WTC11 (cell line): ENCODE measurements at places on chromosomes 3 and 15. TPM values are rescaled to one million over a fixed set of nuclear protein-coding genes. Genes with fewer than 3 reads are reported as not detected.

Gene FRMD5
- 10.5 to 14.1 TPM (median 10.5 TPM) in 3 replicates for total RNA-seq

DNA sequence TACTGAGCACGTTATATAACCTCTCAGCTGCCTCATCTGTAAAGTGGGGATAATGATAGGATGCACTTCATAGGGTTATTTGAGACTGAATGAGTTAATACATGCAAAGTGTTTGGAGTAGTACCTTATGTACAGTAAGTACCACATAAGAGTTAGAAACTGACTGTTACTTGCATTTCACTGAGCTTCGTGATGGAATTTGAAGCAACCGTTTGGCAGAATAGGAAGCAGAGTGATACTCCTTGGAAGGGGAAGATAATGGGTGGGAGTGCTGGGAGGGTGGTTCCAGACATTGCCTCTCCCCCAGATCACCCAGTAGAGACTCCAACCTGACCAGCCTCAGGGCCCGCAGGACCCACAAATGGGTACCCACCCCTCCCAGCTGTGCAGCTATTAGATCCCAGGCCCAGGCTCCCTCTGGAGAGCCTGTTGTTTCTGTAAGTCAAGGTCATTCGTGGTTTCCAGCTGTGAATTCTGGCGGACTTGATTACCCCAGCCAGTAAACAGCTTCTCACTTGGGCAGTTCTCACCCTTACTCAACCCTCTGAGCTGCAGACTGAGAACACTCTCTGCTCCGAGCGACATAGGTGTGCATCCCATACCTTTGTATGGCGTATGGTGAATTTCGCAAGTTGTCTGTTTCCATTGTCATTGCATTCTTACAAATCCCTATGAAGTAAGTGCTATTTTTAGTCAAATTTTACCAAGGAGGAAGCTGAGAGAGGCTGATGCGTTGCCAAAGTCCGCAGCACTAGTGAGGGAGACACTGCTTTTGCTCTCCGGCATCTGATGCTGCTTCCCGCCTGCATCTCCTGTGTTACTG is 11.1 kb downstream of the ALPK3 start:
- peaks cover 21% of the 10 kb centered on the region for H3K4me1 ChIP-seq
- H3K27ac ChIP-seq = no peak overlapping the region
- DNase-seq = no peak
- peaks cover 6% of the 10 kb centered on the region; the same call in 1 of the 2 replicates for H3K36me3 ChIP-seq

GRCh38 chr3:155648013-155648591 is 96.8 kb downstream of the PLCH1 start:
- peak overlapping the region; percentile 48; the same call in 1 of the 2 replicates for H3K27ac ChIP-seq
- H3K4me1 ChIP-seq = peaks cover 12% of the 10 kb centered on the region
- DNase-seq = no peak
- no peak overlapping the region for H3K4me3 ChIP-seq
- no peaks in the 10 kb centered on the region for H3K27me3 ChIP-seq

DNA sequence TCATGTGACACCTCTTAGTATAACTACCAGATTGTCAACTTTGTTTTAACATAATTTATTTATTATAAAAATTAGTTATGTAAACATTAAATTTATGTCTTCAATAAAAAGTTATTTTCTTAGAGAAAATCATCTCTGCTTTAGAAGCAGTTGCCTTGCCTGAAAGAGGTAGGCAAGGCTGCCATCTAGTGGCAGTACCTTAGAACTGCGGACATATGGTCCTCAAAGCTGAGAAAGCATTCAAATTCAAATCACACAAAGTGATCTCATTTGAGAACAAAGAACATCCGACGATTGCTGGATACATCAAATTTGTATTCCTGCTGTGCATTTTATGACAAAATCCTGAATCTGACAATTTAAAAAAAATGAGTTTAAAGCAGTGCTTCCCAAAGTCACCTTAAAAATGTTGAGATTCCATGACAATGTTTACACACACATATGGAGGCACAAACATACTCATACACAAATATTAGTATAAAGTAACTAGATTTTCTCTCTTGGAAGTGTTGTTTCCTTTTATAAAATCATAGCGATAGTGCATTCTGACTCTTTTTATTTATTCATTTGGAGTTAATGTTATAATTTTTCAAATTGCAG is 617.4 kb downstream of the CADM2 start:
- H3K27ac ChIP-seq = no peak overlapping the region
- no peaks in the 10 kb centered on the region for H3K36me3 ChIP-seq
- no peak overlapping the region for H3K4me3 ChIP-seq
- H3K27me3 ChIP-seq = no peaks in the 10 kb centered on the region
- peak; percentile 75 for DNase-seq

Gene MAP1A
- 1.1 to 2.2 TPM (median 1.1 TPM) in 3 replicates for total RNA-seq

DNA sequence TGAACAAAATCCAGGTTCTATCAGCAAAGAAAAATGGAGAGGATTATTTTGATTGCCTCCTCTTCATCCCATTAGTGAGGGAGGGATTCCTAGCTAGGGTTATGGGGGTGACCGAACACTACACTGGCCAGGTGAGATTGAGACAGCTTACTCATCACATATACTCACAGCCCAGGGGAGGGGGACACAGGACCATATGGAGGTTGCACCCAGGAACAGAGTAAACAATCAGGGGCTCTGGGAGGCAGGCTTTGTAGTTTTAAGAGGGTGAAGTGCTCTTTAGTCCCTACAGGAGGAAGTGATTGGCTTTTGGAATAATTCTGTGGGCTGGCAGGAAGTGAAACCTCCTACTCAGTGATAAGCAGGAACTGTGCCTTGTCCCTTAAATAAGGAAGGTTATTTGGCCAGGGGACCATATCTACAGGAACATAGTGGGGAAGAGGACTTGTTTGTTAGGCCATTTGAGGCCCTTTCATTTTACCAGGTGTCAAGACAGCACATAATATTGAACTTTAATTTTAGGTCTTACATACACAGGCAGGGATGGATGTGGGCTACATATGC is 17.5 kb upstream of the KCTD6 start:
- peaks cover 31% of the 10 kb centered on the region for H3K4me1 ChIP-seq
- no peak overlapping the region for H3K27ac ChIP-seq
- no peaks in the 10 kb centered on the region for H3K36me3 ChIP-seq
- no peak overlapping the region for H3K4me3 ChIP-seq

- no peak for DNase-seq
- no peaks in the 10 kb centered on the region for H3K27me3 ChIP-seq
- H3K4me1 ChIP-seq = no peaks in the 10 kb centered on the region
- peaks cover 31% of the 10 kb centered on the region for H3K36me3 ChIP-seq
- no peak overlapping the region for H3K4me3 ChIP-seq
- 0 out of 2 replicates have a peak overlapping the region, but pooled peaks have one; percentile 34 for H3K27ac ChIP-seq
Measured at GRCh38 chr15:41017066-41017735, 63.9 kb downstream of the CHAC1 start.

DNA sequence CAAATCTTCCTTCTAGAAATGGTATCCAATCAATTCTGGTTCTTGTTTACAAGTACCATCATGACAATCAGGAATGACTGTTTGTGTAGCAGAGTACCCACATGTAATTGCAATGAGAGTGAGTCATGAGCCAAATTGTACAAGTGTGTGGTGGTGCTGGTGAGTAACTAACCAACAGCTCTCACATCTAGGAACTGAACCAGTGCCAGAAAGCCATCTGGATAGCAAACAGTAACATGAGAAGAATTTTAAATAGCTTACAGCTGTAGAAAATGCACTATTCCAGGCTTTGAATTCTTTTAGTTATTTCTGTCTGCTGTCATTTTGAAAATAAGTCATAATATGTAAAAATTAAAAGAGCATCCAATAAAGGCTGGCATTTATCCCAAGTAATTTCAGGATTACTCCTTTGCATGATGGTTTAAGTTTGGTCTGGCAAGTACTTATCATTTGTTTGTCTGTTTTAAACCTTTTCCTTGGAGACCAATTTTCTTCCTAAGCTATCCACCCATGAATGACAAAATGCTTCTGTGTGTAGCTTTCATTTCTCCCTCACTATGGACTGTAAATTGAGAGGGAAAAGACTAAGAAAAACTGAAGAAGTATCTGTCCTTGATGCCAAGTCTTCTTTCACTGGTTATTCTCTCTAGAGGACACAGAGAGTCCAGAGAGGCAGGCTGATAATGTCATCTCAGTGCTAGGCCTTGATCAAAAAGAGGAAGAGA is 60.0 kb downstream of the PIK3CB start:
- H3K27me3 ChIP-seq = no peaks in the 10 kb centered on the region
- no peak overlapping the region for H3K4me3 ChIP-seq
- no peak for DNase-seq
- H3K4me1 ChIP-seq = peaks cover 13% of the 10 kb centered on the region
- peak overlapping the region; percentile 76 for H3K27ac ChIP-seq
- peaks cover 12% of the 10 kb centered on the region for H3K36me3 ChIP-seq

GRCh38 chr3:17515445-17516234 is 226.8 kb downstream of the TBC1D5 start:
- H3K4me3 ChIP-seq = no peak overlapping the region
- no peaks in the 10 kb centered on the region for H3K36me3 ChIP-seq
- no peak overlapping the region for H3K27ac ChIP-seq

Gene CLRN1
- not detected in 3 replicates for total RNA-seq

Gene PYDC2
- not detected in 3 replicates for total RNA-seq

GRCh38 chr3:71101626-71102025 is 481.9 kb downstream of the FOXP1 start:
- no peak overlapping the region for H3K4me3 ChIP-seq
- H3K4me1 ChIP-seq = peaks cover 18% of the 10 kb centered on the region
- no peaks in the 10 kb centered on the region for H3K27me3 ChIP-seq
- 0 out of 2 replicates have a peak overlapping the region, but pooled peaks have one; percentile 31 for H3K27ac ChIP-seq

DNA sequence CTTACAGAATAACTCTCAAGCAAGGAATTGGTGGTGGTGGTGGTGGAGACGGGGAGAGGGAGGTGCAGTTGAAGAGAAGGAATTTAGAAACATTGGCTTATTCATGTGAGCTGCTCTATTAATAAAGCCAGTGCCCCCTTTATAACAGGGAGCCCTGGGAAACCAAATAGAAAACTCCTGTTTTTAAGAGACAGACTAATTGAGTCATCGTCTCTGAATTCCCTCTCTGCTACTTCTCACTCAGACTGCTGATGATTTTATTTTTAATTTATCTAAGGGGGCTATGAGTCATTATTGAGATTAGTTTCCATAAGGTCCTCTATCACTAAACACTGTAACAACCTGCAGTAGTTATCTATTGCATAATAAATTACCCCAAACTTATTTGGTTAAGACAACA is 145.9 kb upstream of the GALNT15 start:
- no peak overlapping the region for H3K27ac ChIP-seq
- peaks cover 5% of the 10 kb centered on the region for H3K36me3 ChIP-seq
- no peak overlapping the region for H3K4me3 ChIP-seq

Gene C3orf20
- total RNA-seq = not detected in 3 replicates

GRCh38 chr3:136626493-136626892 is 125.7 kb downstream of the STAG1 start:
- no peak overlapping the region for H3K4me3 ChIP-seq
- DNase-seq = no peak
- H3K27me3 ChIP-seq = no peaks in the 10 kb centered on the region
- H3K27ac ChIP-seq = no peak overlapping the region
- peaks cover 13% of the 10 kb centered on the region for H3K4me1 ChIP-seq

GRCh38 chr3:132464066-132464465 is 46.8 kb downstream of the DNAJC13 start:
- DNase-seq = no peak
- no peak overlapping the region for H3K4me3 ChIP-seq
- no peak overlapping the region for H3K27ac ChIP-seq
- peaks cover 53% of the 10 kb centered on the region for H3K36me3 ChIP-seq
- H3K4me1 ChIP-seq = peaks cover 6% of the 10 kb centered on the region

Gene GNAT1
- total RNA-seq = 0.13 to 0.39 TPM (median 0.14 TPM) in 3 replicates

Gene UBE2E1
- 115 to 124 TPM (median 121 TPM) in 3 replicates for total RNA-seq

Gene NR2E3
- 0.57 to 1.4 TPM (median 0.80 TPM) in 3 replicates for total RNA-seq

DNA sequence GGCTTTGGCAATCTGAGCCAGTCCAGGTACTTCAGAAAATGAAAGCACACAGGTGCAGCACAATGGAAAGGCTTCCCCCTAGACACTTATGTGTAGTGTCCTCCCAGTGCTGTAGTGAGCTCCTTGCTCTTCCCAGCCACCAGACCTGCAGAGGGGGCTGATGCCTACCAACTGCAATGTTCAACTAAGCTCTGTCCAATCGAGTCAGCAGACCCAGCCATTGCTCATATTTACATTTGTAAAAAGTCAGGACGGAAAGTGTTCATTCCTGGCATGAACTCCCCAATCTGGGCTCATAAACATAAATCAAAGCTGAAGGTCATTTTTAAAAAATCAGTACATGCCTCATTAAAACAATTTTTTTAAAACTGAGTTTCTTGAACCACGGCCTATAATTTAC is 73.0 kb downstream of the FOXP1 start:
- DNase-seq = no peak
- H3K36me3 ChIP-seq = no peaks in the 10 kb centered on the region
- H3K27me3 ChIP-seq = no peaks in the 10 kb centered on the region
- peak overlapping the region; percentile 77 for H3K27ac ChIP-seq

DNA sequence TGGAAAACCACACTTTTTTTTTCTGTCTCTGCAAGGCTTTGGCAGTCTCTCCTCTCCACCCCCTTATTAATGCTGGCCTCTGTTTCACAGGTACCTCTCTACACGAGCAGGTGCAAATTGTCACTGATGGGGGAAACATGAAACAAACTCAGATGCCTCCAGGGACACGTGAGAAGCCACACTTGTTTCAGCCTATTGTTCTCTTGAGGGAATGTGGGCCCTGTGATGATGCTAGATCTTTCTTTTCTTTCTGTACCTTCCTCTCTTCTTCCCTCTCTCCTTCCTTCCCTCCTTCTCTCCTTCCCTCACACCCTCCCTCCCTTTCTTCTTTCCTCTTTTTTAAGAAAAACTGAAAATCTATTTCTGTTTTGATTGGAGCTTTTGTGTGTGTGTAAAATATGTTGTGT is 5.7 kb upstream of the BLM start:
- peak overlapping the region; percentile 62; the same call in 1 of the 2 replicates for H3K27ac ChIP-seq
- H3K27me3 ChIP-seq = no peaks in the 10 kb centered on the region
- no peaks in the 10 kb centered on the region for H3K36me3 ChIP-seq
- no peak overlapping the region for H3K4me3 ChIP-seq
- H3K4me1 ChIP-seq = peaks cover 16% of the 10 kb centered on the region

GRCh38 chr3:138078901-138079344 is 36.5 kb downstream of the DZIP1L start:
- peaks cover 31% of the 10 kb centered on the region for H3K36me3 ChIP-seq
- 0 out of 2 replicates have a peak, but pooled peaks cover 5% of the 10 kb centered on the region for H3K4me1 ChIP-seq
- no peaks in the 10 kb centered on the region for H3K27me3 ChIP-seq
- no peak overlapping the region for H3K27ac ChIP-seq

DNA sequence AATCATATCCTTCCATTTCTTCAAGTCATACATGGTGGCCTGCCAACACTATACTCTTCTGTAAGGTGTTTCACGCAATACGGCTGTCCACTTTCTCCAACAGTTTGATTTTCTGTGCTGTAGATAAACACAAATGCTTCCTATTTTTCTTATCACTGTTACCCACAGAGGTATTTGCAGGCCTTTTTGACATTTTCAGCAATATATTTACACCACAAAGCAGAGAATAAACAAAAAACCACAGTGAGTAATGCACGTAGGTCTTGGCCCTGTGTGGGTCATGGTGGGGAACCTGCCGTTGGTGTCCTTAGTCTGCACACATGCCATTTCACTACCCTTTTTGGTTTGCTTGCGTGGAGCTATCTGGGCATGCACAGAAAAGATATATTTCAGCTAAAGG is 59.5 kb downstream of the LRRC28 start:
- no peak for DNase-seq
- no peaks in the 10 kb centered on the region for H3K27me3 ChIP-seq
- H3K27ac ChIP-seq = no peak overlapping the region
- peaks cover 27% of the 10 kb centered on the region for H3K36me3 ChIP-seq
